ENCODE measurements at places on chromosomes 4 and X.

GRCh38 chr4:34850968-34851367 lies 1393.3 kb downstream of the ARAP2 start:
- DNase-seq = no peak

DNA sequence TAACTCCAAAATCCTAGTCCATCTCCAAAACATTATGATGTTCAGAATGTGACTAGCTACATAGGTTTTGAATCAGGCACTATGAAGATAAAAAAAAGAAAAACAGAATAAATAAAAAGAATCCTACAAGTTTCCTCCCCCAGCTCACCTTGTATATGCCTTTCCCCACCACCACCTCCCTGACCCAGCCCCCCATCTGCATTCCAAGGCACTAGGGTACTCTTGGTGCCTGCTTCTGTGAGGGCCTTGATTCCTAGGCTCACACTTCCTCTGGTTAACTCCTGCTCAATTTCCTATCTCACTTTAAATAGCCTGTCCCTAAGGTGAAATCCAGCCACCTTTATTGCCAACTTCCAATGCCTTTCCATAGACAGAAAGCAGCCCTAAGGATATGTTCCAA lies 178.7 kb upstream of the ATOH1 start:
- no peak for DNase-seq

DNA sequence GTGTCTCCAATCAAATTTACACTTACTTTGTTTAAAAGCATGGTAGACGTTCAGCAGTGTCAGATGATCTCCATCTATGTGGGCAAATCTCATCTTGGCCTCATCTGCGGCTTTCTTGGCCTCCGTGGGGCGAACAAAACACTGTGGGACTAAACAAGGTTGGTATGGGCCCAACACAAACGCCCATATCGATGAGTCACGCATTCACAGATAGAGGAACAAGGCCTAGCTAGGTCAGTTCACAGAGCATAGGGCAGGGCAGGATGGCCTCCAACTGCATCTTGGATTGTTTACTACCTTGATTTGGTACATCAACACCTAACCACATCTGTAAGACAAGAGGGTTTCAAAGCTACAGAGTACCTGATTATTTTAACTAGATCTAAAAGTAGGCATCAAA lies 47.3 kb downstream of the DHX15 start:
- no peak for DNase-seq

DNA sequence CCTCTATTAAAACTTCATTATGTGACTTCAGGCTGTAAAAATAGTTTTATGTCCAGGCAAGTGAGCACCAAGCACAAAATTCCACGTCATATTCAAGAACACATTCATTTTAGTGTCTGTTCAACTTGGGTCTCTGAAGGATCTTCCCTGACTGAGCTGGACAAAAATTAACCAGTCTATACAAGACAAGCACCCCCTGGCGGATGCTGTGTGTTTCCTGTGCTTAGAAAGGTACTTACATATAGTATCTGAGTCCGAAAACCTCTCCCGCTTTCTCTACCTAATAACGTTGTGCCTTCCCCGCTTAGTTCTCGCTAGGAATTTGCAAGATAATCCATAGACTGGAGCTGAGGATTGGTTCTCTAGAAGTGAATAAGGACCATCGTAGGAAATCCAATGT lies 2214.5 kb upstream of the TENM3 start:
- no peak for DNase-seq

DNA sequence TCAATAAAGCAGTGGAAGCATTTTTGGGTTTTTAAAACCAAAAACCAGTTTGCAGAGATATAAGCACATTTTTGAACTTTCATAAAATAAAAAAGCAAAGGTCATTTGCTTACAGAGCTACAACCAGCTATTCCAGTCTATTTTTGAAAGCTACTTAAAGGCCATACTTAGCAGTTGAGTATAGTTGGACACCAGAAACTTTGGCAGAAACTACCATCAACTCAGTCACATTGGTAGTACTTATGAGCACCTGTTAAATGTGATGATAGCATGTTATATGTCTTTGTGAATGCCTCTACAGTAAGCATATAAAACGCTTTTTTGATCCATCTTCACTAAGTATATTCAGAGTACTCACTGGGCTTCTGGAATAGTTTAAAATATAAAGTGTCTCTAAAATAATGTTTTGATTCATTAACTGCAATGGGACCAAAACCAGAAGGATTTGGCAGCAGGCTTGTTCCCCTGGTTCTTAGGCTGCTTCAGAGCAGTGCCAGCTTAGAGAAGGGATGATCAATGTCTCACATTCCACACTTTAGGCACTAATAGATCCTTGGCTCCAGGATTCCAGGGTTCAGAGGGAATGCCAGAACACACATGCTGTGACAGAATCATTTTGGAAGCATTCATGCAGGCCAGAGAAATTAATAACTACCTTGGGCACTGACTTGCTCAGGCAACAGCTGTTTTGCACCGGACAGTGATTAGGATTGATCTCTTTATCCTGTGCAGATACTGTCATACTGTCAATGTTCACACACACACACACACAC lies 103.9 kb downstream of the IQCM start:
- no peak for DNase-seq

DNA sequence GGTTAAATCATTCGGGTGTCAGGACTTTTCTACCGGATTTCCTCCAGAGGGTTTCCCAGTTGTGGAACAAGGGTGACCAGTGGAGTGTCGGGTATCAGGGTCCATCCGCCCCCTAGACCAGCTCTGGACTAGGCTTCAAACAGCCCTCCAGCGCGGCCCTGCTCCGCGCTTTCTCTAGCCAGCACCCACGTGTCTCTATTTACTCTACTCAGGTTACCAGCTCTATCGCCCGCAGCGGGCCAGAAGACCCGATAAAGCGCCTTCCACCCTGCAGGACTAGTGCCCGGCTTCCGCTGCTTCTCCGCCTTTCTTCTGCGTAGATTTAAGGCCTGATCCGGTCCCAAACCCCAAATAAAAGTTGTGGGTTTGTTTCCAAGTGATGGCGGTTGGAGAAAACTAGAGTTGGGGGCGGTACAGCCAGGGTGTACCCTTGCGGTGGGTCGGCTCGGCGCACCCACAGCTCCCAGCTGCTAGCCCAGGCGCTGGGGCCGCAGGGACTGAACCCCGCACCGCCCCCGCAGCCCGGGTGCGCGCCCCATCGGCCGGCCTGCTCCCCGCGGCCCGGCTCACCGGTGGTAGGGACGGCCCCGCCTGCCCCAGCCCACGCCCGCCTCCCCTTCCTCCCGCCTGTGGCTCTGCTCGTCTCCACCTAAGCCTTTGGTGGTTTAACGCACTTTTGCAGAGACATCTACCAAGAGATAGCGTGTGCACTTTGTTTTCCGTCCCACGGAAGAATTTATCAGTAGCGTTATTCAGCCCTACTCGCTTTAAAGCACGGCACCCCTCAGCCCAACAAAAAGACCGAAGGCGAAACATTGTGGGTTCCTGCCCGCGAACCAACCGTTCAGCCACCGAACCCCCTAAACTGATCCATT lies 2.1 kb downstream of the LEF1 start:
- DNase-seq = no peak

GRCh38 chr4:90603540-90603939 lies 476.3 kb downstream of the CCSER1 start:
- no peak for DNase-seq

- no peak for DNase-seq
Observed at GRCh38 chrX:48983896-48984295, 12.3 kb upstream of the KCND1 start.

- no peak for DNase-seq
Observed at GRCh38 chr4:100054071-100054470, 104.0 kb upstream of the H2AZ1 start.

- no peak for DNase-seq
Observed at GRCh38 chr4:43886196-43886595, 562.4 kb downstream of the KCTD8 start.

DNA sequence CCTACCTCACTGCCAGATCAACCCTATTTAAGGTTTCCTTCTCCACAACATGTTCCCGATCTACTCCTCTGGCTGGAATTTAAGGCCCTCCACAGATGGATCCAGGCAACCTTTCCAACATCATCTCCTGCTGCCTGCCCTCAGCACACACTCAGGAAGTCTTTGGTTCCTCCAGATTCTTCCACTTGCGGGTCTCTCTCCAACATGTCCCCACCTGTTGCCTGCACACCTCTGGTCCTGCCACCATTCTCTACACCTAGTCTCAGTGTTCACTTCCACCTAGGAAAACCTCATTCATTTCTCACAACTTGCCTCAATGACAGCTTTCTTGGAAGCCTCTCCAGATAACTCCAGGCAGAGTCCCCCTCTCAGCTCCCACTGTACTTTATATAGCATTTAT lies 80.1 kb downstream of the RTL5 start:
- DNase-seq = no peak

GRCh38 chr4:89889289-89889688 lies 5.4 kb upstream of the MMRN1 start:
- no peak for DNase-seq

GRCh38 chr4:74391346-74391745 lies 26.4 kb downstream of the EREG start:
- no peak for DNase-seq

DNA sequence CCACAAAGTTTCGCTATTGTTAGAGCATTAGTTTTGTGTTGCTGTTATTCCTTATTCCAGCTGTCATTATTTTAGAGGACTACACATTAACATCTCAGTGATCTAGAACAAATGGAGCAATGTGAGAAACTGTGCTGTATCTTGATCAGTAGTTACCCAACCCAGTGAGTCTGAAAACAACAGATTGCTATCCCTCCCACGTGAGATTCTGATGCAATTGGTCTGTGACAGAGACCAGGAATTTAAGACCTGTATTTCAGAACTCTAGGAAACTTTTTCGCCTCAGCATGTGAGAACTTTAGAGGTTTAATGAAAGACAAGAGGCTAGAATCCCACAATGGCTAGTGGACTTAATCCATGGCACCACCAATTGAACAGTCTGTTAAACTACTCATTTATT lies 35.7 kb upstream of the CDS1 start:
- no peak for DNase-seq

GRCh38 chr4:147594107-147594506 lies 23.1 kb upstream of the TMEM184C start:
- DNase-seq = no peak

- no peak for DNase-seq
Observed at GRCh38 chr4:74418063-74418670, 26.8 kb upstream of the AREG start.

GRCh38 chr4:16027626-16028025 lies 56.2 kb downstream of the PROM1 start:
- no peak for DNase-seq

DNA sequence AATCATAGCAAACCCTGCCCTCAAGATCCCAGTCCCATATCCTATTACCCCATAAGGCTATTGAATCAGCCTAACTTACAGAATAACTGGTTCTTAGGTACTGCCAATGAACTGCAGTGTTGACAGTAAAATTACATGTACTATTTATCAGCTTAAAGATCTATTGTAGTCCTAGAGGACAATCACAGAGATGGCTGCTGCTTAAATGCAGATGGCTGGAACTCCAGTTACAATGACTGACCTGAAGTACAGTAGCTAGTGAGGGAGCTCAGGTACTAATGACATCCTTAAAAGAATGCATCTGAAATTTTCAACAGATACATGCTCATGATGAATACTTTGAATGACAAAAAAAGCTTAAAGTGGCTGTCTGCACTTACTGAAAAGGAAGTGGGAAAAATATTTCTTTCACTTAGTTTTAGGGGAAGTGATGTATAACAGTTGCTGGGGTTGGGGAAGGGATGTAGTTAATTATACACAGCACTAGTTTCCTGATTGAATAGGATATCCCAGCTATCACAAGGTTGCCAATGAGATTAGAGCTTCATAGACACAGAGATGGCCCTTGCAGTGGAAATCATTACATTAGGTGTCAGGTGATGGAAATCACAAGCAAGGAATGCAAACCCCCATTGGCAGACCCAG lies 42.0 kb downstream of the USP26 start:
- no peak for DNase-seq

DNA sequence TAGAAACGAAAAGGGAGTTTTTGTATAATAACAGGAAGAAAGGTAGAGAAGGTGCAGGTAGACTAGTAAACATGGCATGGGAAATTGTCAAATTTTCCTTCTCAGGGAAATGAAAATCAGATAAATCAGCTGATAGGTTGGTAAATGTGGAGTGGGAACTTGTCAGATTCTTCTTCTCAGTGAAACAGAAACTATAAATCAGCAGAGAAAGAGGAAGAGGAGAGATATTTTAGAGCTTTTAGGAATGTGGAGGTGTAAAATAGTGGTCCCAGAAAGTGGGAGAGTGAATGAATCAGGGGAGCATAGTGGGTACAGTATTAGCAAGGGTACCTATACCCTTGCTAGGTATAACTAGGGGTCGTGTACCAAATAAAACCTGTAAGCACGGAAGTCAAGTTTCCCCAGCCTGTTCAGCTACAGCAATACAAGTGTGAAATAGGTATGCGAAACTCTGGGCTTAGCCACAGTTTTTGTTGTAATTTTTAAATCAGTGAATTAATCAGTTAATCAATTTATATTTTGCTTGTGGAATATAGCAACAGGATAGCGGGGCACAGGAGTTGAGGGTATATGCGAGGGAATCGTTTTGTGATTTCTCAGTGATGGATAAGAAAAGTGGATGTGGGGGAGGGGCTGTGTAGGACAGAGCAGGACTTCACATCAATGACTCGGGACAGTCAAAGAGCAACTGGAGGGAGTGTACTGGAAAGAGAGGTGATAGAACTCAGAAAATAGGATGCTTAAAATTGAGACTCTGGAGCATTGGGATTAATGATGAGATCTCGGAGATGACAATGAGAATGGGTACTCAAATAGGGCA lies 561.5 kb downstream of the INPP4B start:
- DNase-seq = no peak

DNA sequence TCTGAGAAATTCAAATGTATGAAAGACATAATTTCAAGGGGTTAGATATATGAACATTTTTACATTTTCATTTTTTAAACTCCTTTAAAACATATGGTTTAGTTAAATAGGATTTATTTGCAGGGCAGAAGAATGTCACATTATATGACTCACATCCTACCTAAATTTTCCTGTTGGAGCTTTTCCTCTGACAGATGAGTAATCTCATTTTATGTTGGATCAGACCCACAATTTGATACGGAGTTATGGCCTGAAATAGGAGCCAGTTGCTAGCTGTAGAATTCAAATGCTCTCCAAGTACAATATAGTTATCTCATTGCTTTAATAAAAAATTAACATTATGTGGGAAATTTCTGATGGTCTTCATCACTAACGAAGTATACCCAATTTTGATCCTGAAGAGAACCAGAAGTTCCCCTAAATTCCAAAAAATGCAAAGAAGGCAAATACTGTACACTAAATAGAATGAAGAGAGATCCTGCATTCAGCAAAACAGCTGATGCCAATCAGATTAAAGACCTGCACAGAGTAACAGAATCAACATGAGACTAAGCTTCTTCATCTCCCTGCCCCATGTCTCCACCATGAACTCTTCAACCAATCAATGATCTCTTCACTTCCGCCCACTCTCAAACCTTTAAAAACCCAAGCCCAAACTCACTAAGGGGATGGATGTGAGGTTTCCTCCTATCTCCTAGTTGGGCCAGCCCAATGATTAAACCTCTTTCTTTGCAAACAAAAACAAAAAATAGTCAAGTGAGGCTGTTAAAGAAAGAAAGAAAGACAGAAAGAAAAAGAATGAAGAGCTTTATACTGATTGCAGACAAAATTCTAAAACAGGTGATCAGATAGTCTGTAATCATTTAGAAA lies 10.9 kb upstream of the EXOSC9 start:
- no peak for DNase-seq

All from stimulated activated CD4-positive, alpha-beta T cell treated with anti-CD3 and anti-CD28 coated beads, Interleukin-1b, Interleukin-23, amount 100 ng/mL, for 1 hour (primary cell).